Right lobe of liver (tissue), 6 donors: ENCODE measurements at places on chromosomes 13 and 19. TPM values are rescaled to one million over a fixed set of nuclear protein-coding genes. Genes with fewer than 3 reads are reported as not detected.

The ADAMTSL5 gene
- 6.9 TPM for total RNA-seq

The ZNF582 gene
- total RNA-seq = 2.8 TPM

The PGLYRP1 gene
- not detected for total RNA-seq

The ZNF100 gene
- 1.4 TPM for total RNA-seq

The TNFSF9 gene
- total RNA-seq = not detected

DNA sequence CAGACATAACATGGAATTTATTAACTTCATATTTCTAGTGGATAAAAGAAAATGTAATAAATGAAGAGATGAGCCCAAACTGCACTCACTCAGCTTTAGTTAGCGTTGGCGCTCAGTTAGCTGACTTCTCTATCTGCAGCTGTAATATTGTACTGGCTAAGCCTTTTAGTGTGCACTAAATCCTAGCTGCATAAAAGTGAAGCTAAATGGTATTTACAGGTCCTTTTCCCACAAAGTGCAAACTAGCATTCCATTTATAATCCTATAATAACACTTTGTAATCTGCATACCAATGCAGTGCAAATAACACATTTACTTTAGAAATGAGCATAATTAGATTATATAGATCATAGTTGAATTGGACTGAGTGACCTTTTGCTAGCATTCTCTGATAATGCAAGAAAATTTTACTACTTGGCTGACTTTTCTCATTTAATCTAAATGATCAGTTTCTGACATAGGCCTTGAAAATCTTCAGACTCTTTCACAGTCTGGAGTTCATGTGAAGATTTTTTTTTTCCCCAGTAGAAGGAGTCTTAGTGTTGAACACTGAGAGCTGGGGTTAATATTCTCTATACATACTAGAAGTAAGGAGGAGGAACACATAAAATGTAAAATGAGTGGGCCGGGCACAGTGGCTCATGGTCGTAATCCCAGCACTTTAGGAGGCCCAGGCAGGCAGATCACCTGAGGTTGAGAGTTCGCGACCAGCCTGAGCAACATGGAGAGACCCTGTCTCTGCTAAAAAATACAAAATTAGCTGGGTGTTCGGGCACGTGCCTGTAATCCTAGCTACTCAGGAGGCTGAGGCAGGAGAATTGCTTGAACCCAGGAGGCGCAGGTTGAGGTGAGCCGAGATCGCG lies 1426.4 kb downstream of the PCDH9 start:
- H3K36me3 ChIP-seq = no peaks in the 10 kb centered on the region
- no peaks in the 10 kb centered on the region for H3K27me3 ChIP-seq
- no peak overlapping the region for H3K4me3 ChIP-seq
- no peak overlapping the region for H3K27ac ChIP-seq
- H3K4me1 ChIP-seq = no peaks in the 10 kb centered on the region

DNA sequence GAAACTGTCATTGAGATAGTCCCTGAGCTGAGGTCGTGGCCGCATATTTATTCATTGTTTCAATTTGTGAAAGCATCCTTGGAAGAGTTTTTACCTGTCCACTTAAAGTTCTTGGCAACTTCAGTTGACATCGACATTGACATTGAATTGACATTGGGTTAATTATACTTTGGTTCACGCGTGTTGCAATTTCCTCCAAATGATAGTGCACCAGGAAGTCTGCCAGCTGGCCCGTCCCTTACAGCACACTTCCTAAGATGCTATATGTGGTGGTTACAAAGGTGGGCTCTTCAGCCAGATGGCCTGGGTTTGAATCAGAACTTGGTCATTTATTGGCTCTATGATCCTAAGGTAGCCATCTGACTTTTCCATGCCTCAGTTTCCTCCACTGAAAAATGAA lies 176.0 kb downstream of the FGF14 start:
- H3K4me1 ChIP-seq = peaks cover 4% of the 10 kb centered on the region
- H3K27me3 ChIP-seq = no peaks in the 10 kb centered on the region
- no peaks in the 10 kb centered on the region for H3K36me3 ChIP-seq
- H3K27ac ChIP-seq = no peak overlapping the region

- no peak for DNase-seq
- H3K36me3 ChIP-seq = no peaks in the 10 kb centered on the region
- H3K27ac ChIP-seq = no peak overlapping the region
- H3K27me3 ChIP-seq = no peaks in the 10 kb centered on the region
- no peaks in the 10 kb centered on the region for H3K4me1 ChIP-seq
- H3K4me3 ChIP-seq = no peak overlapping the region
These were observed 17.1 kb upstream of the IGLON5 start for GRCh38 chr19:51294211-51294976.

DNA sequence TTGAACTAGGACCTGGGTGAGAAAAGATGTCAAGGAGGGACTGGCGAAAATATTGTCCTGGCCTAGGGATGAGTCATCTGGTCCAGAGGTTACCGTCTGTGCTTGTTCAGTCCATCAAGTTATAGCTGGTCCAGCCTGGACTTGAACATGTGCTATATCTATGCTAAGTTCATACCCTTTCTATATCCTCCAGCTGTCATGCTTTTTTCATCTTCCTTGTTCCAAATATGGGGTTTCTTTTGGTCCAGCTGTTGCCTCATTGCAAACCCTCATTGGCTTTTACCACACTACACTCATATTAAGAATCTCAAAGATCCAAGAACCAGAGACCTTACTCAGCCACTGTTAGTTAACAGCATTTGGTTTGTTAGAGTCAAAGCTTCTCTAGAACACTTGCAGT lies 19.1 kb upstream of the KLF12 start:
- no peaks in the 10 kb centered on the region for H3K27me3 ChIP-seq
- no peak for DNase-seq
- H3K4me1 ChIP-seq = no peaks in the 10 kb centered on the region
- no peaks in the 10 kb centered on the region for H3K36me3 ChIP-seq
- H3K27ac ChIP-seq = no peak overlapping the region
- no peak overlapping the region for H3K4me3 ChIP-seq

DNA sequence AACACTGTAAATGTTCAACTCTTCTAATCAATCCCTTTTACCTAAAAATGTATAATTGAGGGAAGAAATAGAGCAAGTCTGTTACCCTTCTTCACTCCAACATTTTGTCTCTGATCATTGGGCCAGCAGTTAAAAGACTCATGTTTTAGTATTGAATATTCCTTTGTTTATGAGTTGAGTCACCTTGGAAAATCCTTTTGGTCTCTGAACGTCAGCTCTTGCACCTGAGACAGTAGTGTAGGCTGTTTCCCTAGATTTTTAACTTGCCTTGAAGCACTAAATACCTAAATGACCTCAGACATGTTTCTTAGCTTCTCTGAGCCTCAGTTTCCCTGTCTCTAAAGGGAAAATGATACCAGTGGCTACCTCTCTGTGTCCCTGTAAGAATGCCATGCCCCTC lies 184.2 kb downstream of the RFC3 start:
- no peaks in the 10 kb centered on the region for H3K27me3 ChIP-seq
- no peaks in the 10 kb centered on the region for H3K4me1 ChIP-seq
- H3K27ac ChIP-seq = no peak overlapping the region
- H3K36me3 ChIP-seq = no peaks in the 10 kb centered on the region
- DNase-seq = no peak

DNA sequence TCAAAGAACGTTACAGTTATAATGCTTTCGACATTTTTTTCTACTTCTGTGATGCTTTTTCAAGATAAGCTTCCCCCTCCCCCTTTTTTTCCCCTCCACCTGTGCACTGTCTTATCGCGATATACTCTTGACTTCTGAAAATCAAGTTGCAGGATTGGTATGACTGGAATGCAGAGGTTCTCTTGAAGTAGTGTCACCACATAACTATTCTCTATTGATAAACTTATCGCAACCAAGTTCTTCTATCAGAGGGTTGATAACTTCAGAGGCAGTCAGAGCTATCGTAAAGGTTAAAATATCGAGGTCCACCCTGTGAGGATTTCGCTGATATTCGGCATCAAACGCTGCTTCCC lies 820 bp downstream of the EID2 start:
- peak overlapping the region; percentile 85 for H3K4me3 ChIP-seq
- peaks cover 15% of the 10 kb centered on the region for H3K4me1 ChIP-seq
- H3K27me3 ChIP-seq = no peaks in the 10 kb centered on the region

DNA sequence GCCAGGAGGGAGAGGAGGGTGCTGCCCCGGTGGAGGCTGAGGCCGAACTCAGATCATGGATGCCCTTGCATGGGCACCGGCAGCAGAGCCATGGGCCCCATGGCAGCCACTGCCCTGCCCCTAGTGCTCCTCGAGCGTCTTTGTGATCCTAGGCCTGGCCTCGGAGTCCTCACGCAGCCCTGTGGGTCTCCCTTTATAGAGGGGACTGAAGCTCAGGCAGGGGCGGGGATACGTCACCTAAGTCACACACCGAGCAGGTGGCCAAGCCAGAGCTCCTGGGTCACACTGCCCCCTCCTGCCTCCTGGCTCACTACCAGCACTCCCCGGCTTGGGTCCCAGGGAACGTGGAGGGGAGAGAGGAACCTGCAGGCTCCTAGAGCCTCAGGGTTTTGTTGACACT lies 28.7 kb downstream of the DHX34 start:
- no peak for DNase-seq
- no peaks in the 10 kb centered on the region for H3K36me3 ChIP-seq
- H3K4me3 ChIP-seq = no peak overlapping the region
- no peaks in the 10 kb centered on the region for H3K4me1 ChIP-seq
- no peaks in the 10 kb centered on the region for H3K27me3 ChIP-seq
- no peak overlapping the region for H3K27ac ChIP-seq

DNA sequence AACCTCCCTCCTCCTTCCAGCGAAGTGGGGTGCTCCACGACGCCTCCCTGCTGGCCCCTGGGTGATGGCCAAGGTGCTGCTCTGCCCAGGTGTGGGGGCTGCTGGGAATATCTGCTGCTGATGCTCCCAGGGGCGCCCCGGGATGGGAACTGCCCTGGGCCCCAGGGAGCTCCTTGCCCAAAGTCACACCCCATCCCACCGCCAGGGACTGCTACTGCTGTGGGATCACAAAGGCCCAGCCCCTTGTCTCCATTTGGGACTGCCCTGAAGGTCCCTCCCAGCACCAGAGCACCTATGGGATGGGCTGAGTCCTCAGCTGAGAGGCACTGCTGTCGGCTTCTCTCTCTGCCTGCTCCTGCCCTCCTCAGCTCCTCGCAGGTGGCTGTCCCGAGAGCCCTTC lies 19.0 kb downstream of the CHST8 start:
- H3K4me3 ChIP-seq = no peak overlapping the region
- DNase-seq = no peak
- H3K27ac ChIP-seq = no peak overlapping the region
- no peaks in the 10 kb centered on the region for H3K27me3 ChIP-seq
- no peaks in the 10 kb centered on the region for H3K36me3 ChIP-seq

DNA sequence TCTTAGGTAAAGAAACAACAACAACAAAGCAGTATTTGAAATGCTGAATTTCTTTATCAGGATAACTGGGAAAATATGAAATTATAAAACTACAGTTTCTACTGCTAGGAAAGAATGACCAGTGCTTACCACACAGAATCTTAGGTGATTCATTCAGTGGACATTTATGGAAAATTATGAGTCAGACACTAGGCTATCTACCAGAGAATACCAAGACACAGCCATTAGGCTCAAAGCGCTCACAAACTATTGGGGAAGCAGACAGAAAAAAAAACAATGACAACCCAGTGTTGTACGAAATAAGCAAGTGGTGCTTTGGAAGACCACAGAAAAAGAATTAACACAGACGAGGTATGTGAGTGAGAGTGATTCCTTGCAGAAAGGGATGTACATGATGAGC lies 1019.5 kb downstream of the PCDH9 start:
- no peak for DNase-seq
- no peaks in the 10 kb centered on the region for H3K4me1 ChIP-seq
- no peaks in the 10 kb centered on the region for H3K36me3 ChIP-seq
- no peak overlapping the region for H3K27ac ChIP-seq

- H3K4me1 ChIP-seq = peaks cover 12% of the 10 kb centered on the region
- no peaks in the 10 kb centered on the region for H3K27me3 ChIP-seq
- H3K27ac ChIP-seq = peak overlapping the region; percentile 18
- no peak overlapping the region for H3K4me3 ChIP-seq
- peak; percentile 59 for DNase-seq
- H3K36me3 ChIP-seq = no peaks in the 10 kb centered on the region
These were observed 2.6 kb downstream of the ADAT3 start for GRCh38 chr19:1907563-1908363.

- peaks cover 4% of the 10 kb centered on the region for H3K36me3 ChIP-seq
- H3K4me3 ChIP-seq = no peak overlapping the region
- H3K27me3 ChIP-seq = no peaks in the 10 kb centered on the region
- no peak overlapping the region for H3K27ac ChIP-seq
These were observed 19.2 kb downstream of the ITM2B start for GRCh38 chr13:48252176-48252575.

DNA sequence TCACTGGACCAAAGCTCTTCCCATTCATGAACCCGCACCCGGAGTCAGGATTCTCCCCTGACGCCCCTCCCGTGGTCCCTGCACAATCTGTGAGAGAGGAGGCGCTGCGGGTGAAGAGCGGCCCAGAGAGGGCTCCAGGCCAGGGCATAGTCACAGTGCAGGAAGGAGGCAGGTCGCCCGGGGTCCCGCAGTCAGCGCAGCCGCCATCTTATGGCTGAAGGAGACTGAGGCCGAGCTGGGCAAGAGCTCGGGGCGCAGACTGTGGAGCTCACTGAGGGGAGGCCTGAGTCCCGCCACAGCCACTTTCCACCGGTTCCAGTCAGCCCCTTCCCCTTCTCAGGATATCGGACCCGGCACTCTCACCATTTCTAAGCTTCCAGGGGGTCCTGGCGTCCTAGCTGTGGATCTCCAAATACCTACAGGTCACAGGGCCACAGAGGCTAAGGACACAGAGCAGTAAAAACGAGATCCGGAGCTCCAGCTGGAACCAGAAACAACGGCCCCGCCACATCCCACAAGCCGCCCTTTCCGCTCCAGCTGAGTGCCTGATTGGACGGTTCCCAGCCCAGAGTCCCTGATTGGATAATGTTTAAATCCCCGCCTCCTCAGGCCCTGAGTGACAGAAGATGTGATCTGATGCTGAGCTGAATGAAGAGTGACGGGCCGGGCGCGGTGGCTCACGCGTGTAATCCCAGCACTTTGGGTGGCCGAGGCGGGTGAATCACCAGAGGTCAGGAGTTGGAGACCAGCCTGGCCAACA lies at the start of gene ZNF99:
ZNF99 (minus strand) TSS at position 501 of the 760 bp plus-strand sequence; CDS start at position 366, 135 bp downstream.
- no peaks in the 10 kb centered on the region for H3K27me3 ChIP-seq
- H3K4me3 ChIP-seq = no peak within 1 kb of the TSS
- no peaks in the 10 kb centered on the region for H3K36me3 ChIP-seq

GRCh38 chr13:25210842-25211569 lies 38.9 kb upstream of the AMER2 start:
- H3K36me3 ChIP-seq = no peaks in the 10 kb centered on the region
- no peaks in the 10 kb centered on the region for H3K27me3 ChIP-seq
- no peak overlapping the region for H3K27ac ChIP-seq
- no peak overlapping the region for H3K4me3 ChIP-seq
- no peak for DNase-seq

GRCh38 chr13:94860981-94861407 lies 148.6 kb upstream of the SOX21 start:
- no peaks in the 10 kb centered on the region for H3K36me3 ChIP-seq
- no peak overlapping the region for H3K27ac ChIP-seq
- H3K4me1 ChIP-seq = no peaks in the 10 kb centered on the region
- H3K4me3 ChIP-seq = peak overlapping the region; percentile 6
- H3K27me3 ChIP-seq = no peaks in the 10 kb centered on the region

DNA sequence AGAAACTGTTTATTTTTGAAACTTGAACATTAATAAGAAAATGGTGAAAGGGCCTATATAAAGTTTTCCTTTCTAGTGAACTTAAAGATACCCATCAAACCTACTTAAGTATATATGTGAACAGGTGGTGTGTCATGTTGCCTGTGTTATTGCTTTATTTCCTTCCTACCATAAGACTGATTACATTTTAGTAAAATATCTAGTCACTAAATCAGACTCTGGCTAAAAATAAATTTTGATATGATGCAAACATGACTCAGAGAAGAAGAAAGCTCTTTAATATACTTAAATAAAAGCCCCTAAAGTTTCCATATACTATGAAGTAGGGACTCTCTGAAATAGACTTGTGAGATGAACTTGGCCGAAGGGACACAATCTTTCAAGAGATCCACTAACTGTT lies 35.1 kb upstream of the FBXL3 start:
- H3K36me3 ChIP-seq = peaks cover 3% of the 10 kb centered on the region
- no peak overlapping the region for H3K4me3 ChIP-seq
- no peak for DNase-seq
- H3K27ac ChIP-seq = no peak overlapping the region
- H3K4me1 ChIP-seq = peaks cover 6% of the 10 kb centered on the region
- no peaks in the 10 kb centered on the region for H3K27me3 ChIP-seq
